Renal cortex interstitium (tissue), 15 donors: ENCODE measurements at places on chromosomes 7 and 10. TPM values are rescaled to one million over a fixed set of nuclear protein-coding genes. Genes with fewer than 3 reads are reported as not detected.

DNA sequence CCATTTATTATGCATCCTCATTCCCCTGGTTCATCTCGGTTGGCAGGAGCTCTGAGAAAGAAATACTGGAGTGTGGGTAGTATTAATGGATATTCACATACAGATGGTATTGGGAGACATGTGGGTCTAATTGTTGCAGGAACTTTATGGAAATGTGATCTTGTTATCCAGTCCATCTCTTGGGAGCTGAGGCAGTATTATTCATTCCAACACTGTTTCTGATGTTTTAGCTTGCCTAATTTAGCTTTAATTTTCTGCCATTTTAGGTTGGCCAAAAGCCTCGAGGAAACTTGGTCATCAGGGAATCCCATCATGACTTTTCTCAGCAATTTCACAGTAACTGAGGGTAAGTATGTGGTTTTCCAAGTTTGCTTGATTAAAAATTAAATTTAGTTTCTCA is 125.7 kb downstream of the ABCA13 start:
- DNase-seq = no peak

DNA sequence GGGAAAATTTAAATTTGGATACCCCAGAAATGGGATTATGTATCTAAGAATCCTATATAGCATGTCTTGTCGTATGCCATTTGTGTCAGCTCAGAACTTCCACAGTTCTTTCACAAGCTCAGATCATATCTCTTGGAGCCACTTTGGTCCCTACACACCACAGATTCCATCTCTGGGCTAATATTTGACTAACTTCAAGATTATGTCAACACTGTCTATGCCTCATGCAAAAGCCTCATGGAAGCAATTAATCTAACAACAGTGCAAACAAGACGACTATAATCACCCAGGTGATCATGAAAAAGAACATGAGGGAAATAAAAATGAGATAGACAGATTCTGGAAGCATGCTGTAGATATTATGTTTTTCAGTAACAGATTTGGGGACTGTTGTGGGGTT is 189.1 kb downstream of the LRRTM3 start:
- DNase-seq = no peak

DNA sequence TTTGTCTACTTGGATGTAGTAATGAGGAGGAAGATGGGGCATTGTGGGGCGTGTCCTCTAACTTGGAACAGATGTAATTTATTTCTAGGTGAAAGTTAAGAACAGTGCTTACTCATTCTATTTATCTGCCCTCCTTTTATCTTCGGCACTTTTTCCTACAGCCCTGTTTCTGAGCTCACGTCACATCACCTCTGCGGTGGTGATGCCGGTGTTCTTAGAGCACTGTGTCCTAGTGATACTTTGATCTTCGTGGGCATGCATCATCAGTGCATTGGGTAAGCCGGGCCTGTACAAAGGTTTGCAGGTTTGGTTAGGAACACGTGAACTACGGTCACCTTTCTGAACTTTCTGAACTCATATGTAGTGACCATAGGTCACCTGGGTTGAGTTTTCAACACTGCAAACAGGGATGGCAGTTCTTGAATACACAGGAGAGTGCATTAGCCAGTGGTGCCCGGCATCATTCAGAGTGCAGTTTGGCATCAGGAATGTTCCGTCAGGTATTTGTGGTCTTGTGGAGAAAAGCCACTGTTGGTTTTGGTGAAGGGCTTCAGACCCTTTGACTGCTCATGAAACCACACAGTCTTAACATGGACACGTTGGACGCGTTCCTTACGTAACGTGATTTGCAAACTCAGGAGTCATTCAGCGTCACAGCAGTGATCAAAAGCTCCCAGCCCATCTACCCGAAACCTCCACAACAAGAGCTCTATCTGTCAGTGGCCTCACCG is 5.6 kb downstream of the POR start:
- no peak for DNase-seq

GRCh38 chr10:34530778-34531177 is 284.3 kb downstream of the PARD3 start:
- no peak for DNase-seq

- no peak for DNase-seq
These were observed 11.0 kb downstream of the PSD start for GRCh38 chr10:102407425-102408130.

CTTNBP2 gene
- 30.6 TPM for polyA plus RNA-seq

- DNase-seq = peak; percentile 13
These were observed 26.2 kb downstream of the ADAM22 start for GRCh38 chr7:87960239-87960638.

GRCh38 chr10:88115968-88116367 is 252.5 kb downstream of the PTEN start:
- DNase-seq = no peak

- no peak for DNase-seq
These were observed 36.8 kb downstream of the AVL9 start for GRCh38 chr7:32532086-32532485.

GRCh38 chr7:131506597-131506996 is 49.8 kb downstream of the PODXL start:
- no peak for DNase-seq

PRTFDC1 gene
- 33.5 TPM for polyA plus RNA-seq

DNA sequence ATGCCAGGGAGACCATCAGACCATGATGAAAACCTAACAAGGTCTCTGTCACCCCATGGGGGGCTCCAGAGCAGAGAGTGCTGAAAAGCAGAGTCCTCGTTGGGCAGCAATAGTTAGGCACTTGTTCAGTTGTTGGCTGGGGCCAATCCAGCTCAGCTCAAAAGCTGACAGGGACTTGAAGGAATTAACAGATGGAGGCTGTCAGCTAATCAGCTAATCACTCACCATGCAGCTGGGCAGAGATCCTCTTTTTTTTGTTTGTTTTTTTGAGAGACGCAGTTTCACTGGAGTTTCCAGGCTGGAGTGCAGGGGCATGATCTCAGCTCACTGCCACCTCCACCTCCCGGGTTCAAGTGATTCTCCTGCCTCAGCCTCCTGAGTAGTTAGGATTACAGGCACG is 18.1 kb downstream of the CEP55 start:
- no peak for DNase-seq

DNA sequence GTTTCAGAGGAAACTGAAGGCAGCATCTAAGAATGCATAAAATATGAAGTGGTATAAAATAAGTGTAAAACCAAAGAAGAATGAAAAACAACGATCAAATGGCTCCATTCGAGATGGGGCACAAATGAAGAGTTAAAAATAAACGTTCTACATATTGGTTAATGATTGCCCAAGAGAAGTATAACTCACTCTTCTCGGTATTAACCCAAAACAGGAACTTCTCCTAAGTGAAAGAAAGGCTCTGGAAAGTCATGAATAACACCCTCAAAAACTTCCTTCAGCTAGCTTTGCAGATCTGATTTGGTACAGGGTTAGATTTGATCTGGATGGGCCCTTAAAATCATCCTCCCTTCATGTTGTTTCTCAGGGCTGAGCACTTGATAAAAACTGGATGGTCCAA is 94.3 kb upstream of the ADO start:
- no peak for DNase-seq

GRCh38 chr10:69813632-69814031 is 11.9 kb downstream of the COL13A1 start:
- DNase-seq = no peak

- no peak for DNase-seq
These were observed 36.9 kb downstream of the AKR1B1 start for GRCh38 chr7:134422008-134422407.

- DNase-seq = no peak
These were observed 1.9 kb downstream of the TSPAN33 start for GRCh38 chr7:129146237-129146979.

- DNase-seq = no peak
These were observed 13.7 kb downstream of the CCDC6 start for GRCh38 chr10:59892697-59893096.

- no peak for DNase-seq
These were observed 42.9 kb downstream of the IDE start for GRCh38 chr10:92530891-92531535.

DNA sequence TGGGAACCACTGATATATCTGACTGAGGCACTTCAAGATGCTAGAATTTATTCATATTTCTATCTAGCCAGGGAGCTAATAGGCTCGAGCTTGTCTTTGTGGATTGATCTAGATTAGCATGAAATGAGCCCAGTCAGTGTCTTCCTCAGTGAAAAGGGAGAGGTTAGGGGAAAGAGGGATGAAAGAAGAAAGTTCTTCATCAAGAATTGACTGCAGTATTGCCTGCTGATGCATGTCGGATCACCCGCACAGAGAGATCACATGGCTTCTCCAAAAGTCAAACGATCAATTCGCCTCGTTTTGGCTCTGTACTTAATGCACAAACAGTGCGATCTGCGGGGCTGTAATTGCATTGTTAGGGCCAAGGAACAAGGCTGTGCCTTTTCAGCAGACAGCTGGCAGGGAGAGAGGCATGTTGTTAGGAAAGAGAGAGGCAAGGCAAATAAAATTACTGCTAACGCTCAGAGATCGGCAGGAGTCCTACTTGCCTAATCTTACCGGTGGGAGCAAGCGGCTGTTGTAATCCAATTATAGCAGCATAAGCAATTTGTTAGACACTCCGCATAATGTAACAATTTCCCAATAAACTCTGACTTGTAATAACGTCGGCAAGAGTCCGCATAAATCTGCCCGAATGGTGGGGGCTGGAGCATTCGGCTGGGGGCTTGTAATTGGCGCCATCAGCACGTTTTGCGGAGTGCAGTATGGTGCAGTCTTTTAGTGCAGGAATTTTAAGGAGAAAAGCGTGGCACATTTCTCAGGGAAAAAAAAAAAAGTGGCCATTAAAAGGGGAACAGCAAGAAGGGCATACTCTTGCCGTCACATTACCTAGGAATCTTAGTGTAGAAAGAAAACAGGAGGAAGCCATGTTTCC is 102.1 kb downstream of the POLL start:
- DNase-seq = no peak

GRCh38 chr10:61628151-61628874 is 34.4 kb upstream of the CABCOCO1 start:
- no peak for DNase-seq

DNA sequence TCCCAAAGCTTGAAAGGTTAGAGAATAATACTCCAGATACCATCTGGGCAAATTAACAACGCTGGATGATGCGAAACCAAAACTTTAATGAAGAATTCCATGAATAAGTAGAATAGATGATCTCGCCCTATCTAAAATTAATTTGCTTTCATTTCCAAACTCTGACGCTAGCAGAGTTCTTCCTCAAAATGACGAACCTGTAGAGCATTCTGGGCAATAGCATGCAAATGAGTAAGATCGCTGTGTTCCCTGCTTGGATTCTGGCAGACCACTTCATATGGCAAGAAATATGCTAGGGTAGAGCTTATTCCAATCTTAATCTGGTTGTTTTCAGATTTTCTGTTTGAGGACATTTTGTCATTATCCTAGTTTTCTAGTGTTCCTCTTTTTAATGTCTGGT is 36.1 kb upstream of the SMNDC1 start:
- no peak for DNase-seq

SORCS1 gene
- polyA plus RNA-seq = 18.9 TPM

DNA sequence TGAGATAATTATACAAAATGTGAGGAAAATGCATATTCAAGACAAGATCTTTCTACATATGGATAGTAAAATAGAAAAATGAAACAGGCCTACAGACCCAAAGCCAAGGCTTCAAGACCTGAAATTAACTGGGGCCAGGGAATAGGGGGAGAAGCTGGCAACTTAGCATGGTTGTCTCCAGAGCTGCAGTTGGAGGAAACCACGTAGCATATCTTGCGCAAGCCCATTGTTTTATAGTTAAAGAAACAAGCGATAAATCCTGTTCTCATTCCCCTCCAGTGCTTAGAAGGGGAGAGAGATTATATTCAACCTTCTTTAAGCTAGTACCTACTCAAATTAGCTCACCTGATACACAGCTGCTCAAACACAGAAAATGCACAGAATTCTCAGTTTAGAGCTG is 197.1 kb downstream of the SORCS1 start:
- no peak for DNase-seq

DIP2C gene
- 20.7 TPM for polyA plus RNA-seq

GRCh38 chr10:89255793-89256192 is 4.2 kb upstream of the LIPA start:
- no peak for DNase-seq

NEUROD6 gene
- 0.14 TPM for polyA plus RNA-seq

- DNase-seq = no peak
These were observed 22.1 kb upstream of the SAR1A start for GRCh38 chr10:70192326-70192968.

DNA sequence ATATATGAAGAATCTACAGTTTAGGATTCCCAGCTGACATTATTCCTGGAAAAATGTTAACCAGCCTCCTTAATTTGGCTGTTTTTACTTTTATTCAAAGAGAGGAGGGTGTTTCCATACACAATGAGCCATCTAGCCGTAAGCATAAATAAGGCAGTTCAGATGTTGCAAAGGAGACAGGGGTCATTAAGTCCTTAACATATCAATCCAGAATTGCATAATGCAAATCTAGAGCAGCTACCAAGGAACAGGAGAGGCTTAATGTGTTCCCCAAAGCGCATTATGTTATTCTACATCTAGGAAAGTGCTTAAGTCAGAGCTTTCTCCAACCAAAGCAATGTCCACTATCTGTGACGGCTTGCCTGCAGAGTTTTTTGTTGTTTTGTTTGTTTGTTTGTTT is 32.4 kb upstream of the TCF7L2 start:
- no peak for DNase-seq
